ENCODE measurements at places on chromosomes 1 and 21.

DNA sequence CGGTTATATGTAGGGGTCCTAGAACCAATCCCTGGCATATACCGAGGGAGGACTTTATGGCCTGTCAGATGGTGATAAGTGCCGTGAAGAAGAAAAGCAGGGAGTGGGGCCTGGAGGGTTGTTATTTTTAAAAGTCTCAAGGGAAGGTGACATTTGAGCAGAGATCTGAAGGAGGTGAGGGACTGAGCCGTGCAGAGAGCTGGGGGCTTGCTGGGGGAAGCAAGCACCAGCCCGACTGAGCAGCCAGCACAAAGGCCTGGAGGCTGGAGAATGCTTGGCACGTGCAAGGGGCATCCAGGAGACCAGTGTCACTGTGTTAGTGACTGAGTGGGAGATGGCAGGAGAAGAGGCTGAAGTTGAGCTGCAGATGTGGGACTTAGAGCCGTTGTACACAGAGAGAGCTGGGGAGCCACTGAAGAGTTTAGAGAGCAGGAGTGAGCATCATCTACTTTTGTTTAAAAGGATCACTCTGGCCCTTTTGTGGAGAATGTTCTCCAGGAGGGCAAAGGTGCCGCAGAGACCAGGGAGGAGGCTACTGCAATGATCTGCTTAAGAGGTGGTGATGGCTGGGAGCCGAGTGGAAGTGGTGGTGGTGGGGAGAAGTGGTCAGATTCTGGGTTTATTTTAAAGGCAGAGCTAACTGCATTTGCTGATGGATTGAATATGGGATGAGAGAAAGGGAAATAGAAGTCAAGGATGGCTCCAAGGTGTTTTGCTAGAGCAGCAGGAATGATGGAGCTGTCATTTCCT, 31.2 kb downstream of the PTPRU start:
- DNase-seq = no peak

DNA sequence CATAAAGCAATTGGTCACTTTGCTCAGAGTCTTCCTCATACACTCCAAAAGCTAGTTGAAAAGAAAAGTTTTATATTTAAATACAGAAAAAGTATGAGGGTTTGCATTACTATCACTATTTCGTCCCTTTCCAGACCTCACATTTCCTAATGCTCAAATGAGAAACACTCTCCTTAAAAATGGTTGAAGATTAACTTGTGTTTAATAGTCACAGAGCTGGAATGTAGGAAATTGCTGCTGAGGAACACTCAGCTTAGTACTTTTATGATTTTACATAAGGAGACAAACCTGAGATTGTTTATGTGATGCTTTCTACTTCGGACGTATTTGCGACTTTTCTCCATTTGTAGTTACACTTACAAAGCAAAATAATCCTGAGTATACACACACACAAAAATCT, 39.8 kb downstream of the MYSM1 start:
- DNase-seq = no peak

DNA sequence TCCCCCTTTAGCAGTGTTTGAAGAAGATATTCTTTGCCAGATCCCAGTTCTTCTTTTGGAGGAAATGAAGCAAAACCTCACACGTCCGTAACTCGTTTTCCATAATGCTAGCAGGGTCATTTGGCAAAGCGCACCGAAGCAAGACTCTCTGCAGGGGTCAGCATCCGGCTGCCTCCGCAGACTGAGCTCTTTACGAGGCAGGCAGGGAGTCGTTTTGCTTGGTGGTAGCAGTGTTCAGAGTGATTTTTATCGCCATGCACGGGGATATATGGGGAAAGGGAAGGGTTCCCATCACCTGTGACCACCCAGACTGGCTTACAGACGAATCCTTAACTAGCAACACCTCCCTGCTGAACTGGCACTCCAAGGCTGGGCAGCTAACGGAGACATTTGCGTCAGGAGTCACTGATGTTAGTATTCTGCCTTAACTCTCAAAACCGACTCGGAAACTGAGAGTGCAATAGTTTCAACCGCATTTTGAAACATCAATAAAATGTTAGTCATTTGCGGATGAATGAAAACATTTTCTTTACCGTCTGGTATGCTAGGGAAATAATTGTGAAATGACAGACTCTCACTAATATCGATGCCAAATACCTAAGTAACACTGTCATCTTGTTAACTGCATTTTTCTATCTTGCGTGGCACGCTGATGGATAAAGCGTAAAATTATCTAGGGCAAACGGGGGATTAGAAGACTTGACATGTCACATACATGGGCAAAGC, 2.2 kb upstream of the NEGR1 start:
- peak; percentile 20 for DNase-seq

- no peak for DNase-seq
These were observed 66.8 kb downstream of the SLC16A1 start for GRCh38 chr1:112889052-112889768.

DNA sequence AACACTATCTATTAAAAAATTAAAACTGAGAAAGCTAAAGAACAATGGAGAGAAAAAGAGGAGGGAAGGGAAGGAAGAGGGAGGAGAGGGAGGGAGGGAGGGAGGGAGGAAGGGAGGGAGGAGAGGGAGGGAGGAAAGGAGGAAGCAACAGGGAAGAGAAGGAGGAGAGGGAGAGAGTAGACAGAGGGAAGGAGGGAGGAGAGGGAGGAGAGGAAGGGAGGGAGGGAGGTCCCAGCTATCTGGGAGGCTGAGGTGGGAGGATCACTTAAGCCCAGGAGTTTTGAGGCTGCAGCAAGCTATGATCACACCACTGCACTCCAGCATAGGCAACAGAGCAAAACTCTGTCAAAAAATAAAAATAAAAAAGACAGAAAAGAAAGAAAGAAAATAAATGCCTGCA, 16.5 kb downstream of the ZBTB17 start:
- no peak for DNase-seq

DNA sequence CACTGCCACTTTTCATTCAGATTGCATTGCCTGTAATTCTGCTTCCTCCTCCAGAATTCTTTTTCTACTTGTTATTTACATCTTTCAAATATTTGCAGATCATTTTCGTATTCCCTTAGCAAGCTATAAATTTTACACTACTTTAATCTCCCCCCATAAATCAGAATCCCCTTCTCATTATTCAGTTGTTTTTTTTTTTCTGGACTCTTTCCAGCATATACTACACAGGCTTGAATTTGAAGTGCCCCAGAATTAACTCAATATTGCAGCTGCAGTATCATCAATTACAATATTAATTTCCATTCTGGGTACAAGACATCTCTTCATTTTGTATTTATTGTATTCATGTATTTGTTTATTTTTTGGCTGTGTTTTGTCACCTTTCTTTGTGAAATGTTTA, 1494.3 kb downstream of the AMY1C start:
- DNase-seq = no peak

DNA sequence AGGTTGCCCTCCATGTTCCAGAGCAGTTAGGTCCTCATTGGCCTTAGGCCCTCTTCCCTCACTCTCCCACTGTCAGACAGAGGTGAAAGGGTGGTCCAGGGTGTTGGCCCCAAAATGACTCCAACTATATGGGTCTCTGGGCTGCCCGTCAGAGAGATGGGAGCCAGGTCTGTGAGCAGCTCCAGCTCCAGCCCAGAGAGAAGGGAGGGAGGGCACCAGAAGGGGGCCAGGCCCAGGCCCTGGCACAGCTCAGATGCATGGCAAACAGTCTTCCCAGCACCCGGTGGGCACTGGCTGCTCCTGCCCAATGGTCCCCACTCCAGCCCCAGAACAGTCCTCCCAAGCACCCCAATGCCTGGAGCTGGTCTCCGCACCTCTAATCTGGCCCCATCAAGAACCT, 2.2 kb downstream of the BCAN start:
- no peak for DNase-seq

- DNase-seq = no peak
These were observed 17.6 kb downstream of the FAM177B start for GRCh38 chr1:222754366-222755139.

DNA sequence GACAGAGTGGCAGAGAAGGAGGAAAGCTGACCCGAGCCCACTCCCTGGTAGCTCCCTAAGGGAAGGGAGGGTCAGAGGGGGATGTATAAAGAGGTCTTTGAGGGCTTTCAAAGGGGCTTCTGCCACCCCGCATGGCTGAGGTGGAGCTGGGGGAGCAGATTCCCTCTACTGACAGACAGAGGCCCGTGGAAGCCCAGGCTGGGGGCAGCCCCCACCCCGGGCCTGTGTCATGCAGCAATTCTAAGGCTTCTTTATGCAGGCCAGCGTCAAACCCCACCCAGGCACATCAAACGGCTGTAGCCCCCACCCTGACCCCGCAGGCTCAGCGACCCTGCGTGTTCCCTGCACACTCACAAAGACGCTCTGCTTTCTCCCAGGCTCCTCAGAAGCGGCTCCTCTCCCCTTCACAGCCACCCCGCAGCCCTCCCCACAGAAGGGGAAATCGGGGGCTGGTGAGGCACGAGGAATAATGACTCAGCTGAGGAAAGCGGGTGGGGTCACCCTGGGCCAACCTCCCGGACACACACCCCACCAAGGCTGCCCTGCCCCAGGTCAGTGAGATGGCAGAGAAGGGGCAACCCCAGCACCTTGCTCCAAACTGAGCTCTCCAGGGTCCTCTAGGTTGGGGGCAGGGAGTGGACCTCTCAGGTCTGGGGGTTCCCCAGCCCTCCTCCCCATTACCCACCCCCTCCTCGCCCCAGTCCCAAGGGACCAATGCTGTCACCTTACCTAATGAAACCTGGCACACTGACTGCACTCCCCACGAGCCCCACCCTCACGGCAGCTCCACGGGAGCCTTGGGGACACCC, 10.8 kb downstream of the SLC45A3 start:
- DNase-seq = no peak

DNA sequence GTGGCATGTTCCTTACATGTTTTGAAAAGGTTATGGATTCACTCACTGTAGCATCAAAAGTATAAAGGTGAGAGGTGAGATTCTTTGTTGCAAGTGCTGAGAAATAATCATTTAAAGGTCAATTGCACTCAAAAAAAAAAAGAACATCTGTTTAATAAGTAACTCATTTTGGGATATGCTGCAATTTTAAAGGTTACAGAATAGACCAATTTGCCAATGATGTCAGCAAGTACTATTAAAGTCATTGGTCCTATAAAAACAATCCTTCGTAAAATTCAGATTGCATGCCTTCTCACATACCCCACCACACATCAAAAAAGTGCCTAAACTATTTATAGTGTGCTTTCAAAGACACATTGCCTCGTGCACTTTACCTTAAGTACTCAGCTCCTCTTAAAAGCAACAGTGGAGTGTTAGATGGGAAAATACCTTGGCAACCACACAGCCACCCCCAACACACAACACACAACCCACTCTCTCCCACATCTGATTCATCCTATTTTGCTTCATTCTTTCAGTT, 218.2 kb upstream of the ADGRL2 start:
- no peak for DNase-seq

DNA sequence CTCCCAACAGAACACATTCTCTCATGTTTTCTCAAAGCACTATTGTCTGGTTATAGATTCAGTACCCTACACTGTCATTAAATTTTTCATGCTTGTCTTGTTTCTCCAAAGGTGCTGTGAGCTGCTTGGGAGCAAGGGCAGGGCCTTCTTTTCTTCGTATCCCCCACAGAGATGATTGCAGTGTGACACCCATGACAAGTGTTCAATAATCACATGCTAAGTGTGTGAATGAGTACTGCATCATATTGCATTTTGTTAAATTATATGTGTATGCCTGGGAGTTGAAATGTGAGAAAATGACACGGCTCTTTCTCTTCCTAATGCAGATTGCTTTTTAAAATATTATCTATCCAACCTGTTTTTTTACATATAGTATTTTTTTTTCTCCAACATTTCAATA, 57.3 kb upstream of the MAGI3 start:
- DNase-seq = no peak

GRCh38 chr1:162982364-162982763, 86.8 kb upstream of the RGS4 start:
- no peak for DNase-seq

DNA sequence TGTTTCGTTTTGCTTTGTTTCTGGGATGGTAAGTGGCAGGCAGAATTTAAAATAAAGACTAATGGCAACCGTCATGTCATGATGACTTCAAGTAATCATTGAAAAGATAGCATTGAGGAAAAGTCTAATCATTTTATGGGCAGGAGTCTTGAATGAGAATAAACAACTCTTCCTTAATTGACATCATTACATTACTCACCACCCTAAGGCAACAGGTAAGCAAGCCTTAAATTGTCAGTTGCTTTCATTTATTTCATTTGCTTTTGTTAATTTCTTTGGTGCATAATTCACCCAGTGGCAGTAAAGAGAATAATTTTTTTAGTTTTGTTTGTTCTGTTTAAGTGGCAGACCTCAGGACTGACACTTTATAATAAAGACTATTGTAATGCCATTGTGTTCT, 669.0 kb downstream of the RWDD3 start:
- DNase-seq = no peak

DNA sequence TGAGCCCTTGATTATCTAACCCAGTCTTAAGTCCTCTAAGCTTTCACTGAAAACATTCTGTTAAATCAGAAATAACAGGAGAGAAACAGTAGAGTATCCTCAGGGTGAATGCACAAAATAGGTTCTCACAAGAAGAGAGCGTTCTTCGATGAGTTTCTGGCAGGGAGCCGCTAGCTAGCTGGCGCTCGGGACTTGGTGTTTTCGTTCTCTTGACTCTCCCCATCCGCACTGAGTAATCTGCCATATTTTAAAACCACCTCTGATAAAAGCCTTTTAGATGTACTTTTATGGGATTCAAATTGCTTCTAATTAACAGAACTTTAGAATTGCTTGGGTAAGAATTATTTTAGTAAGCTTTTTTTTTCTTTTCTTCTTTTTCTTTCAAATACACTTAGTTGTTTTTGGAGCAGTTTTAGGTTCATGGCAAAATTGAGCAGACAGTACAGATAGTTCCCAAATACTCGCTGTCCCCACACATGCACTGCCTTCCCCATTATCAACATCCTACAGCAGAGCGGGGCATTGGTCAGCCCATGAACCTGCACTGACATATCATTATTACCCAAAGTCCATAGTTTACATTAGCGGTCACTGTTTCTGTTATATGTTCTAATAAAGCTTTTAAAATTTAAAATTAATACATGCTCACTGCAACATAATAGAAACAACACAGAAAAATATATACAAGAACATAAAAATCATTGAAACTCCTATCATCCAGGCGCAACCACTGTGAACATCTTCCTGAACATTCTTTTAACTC, 35.4 kb downstream of the PRDM2 start:
- DNase-seq = no peak

GRCh38 chr1:160806109-160806665, 10.2 kb downstream of the LY9 start:
- DNase-seq = no peak

DNA sequence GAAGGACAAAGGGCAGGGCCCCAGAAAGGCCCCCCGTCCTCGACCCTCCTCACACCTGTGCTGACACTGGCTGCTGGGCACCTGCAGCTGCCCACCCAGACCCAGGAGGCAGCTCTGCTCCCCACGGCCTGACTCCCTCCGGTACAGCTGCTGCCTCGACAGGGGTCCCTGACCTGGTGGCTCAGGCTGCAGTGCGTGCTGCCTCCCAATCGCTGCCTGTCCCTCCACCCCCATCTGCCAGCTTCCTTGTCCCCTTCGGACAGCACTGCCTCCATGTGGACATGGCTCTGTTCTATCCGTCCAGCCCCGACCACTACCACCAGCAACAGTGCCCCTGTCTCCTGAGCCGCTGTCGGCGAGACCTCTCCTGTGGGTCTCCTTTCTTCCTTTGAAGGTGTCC, 4.1 kb downstream of the NOC2L start:
- DNase-seq = no peak

Data from NCI-H2171 (cell line).